ENCODE measurements at places on chromosomes 3 and 15. TPM values are rescaled to one million over a fixed set of nuclear protein-coding genes. Genes with fewer than 3 reads are reported as not detected.
A peak's percentile ranks its signal among the peaks of the same experiment; 100 is the strongest.

DNA sequence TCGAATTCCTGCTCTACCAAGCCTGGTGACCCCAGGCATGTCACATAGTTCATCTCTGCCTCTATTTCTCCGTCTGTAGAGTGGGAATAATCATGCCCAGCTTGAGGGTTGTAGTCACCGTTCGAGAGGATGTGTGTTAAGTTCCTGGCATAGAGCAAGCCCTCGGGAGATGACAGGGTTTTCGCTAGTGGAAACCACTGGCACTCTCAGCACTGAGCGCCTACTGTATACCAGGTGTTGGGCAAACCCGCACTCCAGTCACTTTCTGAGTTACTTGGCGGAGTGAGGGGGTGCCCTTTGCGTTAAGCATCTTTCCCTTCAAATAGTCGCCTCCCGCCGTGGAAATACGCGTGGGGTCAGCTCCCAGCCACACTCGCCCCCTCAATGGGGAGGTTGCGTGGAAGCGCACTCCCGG lies 5.1 kb downstream of the FEZF2 start:
- H3K27ac ChIP-seq: no peak overlapping the region
- H3K4me1 ChIP-seq: no peaks in the 10 kb centered on the region
- DNase-seq: no peak
- H3K36me3 ChIP-seq: no peaks in the 10 kb centered on the region
- peaks cover 12% of the 10 kb centered on the region for H3K27me3 ChIP-seq

Gene MAN2C1
- total RNA-seq: 449 TPM

DNA sequence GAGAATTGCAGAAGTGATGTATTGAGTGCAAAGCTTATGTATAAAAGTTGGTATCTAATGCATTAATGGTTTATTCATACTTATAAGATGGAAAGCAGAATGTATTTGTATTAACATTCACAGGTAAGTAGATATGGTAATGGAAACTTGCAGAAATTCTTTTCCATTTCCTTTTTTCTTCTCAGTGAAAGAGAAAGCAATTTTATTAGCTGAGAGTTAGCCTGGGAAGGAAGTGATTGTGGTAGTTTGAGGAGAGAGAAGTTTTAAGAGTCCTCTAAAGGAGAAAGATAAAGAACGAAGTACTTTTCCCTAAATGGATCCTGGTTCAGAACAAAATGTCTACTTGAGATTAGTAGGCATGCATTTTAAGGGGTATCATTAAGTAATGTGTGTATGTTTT lies 60.1 kb upstream of the OSTN start:
- DNase-seq: no peak
- no peak overlapping the region for H3K27ac ChIP-seq
- no peak overlapping the region for H3K4me3 ChIP-seq
- no peaks in the 10 kb centered on the region for H3K27me3 ChIP-seq
- H3K36me3 ChIP-seq: no peaks in the 10 kb centered on the region

- H3K4me3 ChIP-seq: no peak overlapping the region
- no peaks in the 10 kb centered on the region for H3K4me1 ChIP-seq
- peaks cover 4% of the 10 kb centered on the region for H3K36me3 ChIP-seq
- H3K27me3 ChIP-seq: no peaks in the 10 kb centered on the region
These were observed 22.4 kb downstream of the HPS3 start for GRCh38 chr3:149151843-149152242.

DNA sequence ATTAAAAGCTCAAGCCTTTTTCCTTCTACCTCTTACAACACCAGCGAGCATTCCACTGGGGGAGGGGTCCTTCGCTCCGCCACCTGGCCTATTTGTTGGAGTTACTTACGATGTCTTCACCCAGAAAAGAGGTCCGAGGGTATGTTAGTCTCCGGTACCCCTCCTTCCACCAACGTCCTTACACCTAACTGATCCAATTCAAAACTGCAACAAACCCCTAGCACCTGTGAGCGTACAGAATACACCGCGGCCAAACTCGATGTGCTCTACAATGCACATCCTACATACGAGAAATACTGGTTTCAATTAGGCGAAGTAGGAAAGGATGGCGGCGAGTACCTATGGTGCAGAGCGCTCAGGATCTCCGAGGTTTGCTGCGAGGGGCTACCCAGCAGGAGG lies 944 bp downstream of the SLITRK3 start:
- H3K4me3 ChIP-seq: no peak overlapping the region
- H3K36me3 ChIP-seq: no peaks in the 10 kb centered on the region
- H3K27me3 ChIP-seq: peaks cover 7% of the 10 kb centered on the region
- no peak for DNase-seq
- H3K27ac ChIP-seq: no peak overlapping the region

- no peaks in the 10 kb centered on the region for H3K4me1 ChIP-seq
- no peak overlapping the region for H3K4me3 ChIP-seq
- H3K27ac ChIP-seq: no peak overlapping the region
- H3K36me3 ChIP-seq: no peaks in the 10 kb centered on the region
- H3K27me3 ChIP-seq: no peaks in the 10 kb centered on the region
These were observed 55.6 kb downstream of the TMEM45A start for GRCh38 chr3:100548053-100548452.

GRCh38 chr3:196624067-196624790 lies 15.3 kb upstream of the NRROS start:
- no peaks in the 10 kb centered on the region for H3K36me3 ChIP-seq
- no peak for DNase-seq
- H3K4me1 ChIP-seq: peaks cover 17% of the 10 kb centered on the region
- no peaks in the 10 kb centered on the region for H3K27me3 ChIP-seq

- no peaks in the 10 kb centered on the region for H3K36me3 ChIP-seq
- no peak for DNase-seq
- H3K27me3 ChIP-seq: no peaks in the 10 kb centered on the region
These were observed 102.9 kb downstream of the SUCLG2 start for GRCh38 chr3:67551361-67552016.

DNA sequence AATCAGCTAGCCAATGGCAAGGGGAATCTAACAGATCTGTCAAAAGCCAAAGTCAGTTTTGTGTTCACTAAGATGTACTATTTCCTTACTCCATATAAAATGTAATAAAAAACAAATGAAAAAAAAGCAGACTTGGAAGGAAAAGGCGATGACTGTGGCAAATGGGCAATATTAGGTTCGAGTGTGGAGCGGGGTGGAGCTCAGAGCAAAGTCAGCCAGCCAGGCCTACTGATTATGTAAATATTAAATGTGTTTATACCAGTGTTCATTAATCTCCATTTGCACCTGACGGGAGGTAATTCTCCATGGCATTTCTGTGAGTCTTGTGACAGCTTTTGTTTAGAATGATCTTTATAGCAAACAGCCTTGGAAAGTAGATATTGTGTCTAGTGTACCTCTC lies 96.2 kb upstream of the KCNMB2 start:
- DNase-seq: no peak
- H3K36me3 ChIP-seq: no peaks in the 10 kb centered on the region
- no peak overlapping the region for H3K4me3 ChIP-seq

- no peaks in the 10 kb centered on the region for H3K27me3 ChIP-seq
- H3K4me3 ChIP-seq: no peak overlapping the region
- H3K27ac ChIP-seq: no peak overlapping the region
- DNase-seq: no peak
- no peaks in the 10 kb centered on the region for H3K4me1 ChIP-seq
- H3K36me3 ChIP-seq: no peaks in the 10 kb centered on the region
These were observed 24.7 kb upstream of the SLC41A3 start for GRCh38 chr3:126108676-126109050.

Gene SEMA3F
- total RNA-seq: not detected

GRCh38 chr15:59329570-59330350 lies 42.9 kb downstream of the MYO1E start:
- H3K27ac ChIP-seq: no peak overlapping the region
- no peaks in the 10 kb centered on the region for H3K27me3 ChIP-seq
- no peak for DNase-seq
- H3K4me3 ChIP-seq: no peak overlapping the region
- no peaks in the 10 kb centered on the region for H3K4me1 ChIP-seq
- no peaks in the 10 kb centered on the region for H3K36me3 ChIP-seq

- no peaks in the 10 kb centered on the region for H3K4me1 ChIP-seq
- no peak overlapping the region for H3K4me3 ChIP-seq
- no peak overlapping the region for H3K27ac ChIP-seq
- no peaks in the 10 kb centered on the region for H3K36me3 ChIP-seq
These were observed 156.8 kb downstream of the WNT5A start for GRCh38 chr3:55330355-55330754.

DNA sequence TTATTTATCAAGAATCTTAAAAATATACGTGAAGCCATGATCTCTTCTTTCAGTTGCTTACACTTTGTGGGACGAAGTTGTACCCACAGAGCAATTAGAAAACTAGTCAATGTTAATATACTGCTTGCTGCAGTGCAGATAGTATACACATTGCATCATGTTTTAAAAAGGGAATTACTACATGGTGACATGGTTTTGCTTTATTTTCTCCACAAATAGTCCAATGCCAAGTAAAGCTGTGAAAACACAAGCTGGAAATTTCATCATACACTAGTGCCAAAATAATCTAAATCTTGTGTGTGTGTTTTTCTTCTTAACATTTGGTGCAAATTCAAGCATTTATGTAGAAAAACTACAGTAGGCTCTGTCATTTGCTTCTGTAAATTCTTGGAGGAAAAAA lies 233.0 kb downstream of the EPHA3 start:
- H3K27ac ChIP-seq: no peak overlapping the region
- no peak for DNase-seq
- no peak overlapping the region for H3K4me3 ChIP-seq
- H3K4me1 ChIP-seq: no peaks in the 10 kb centered on the region
- H3K27me3 ChIP-seq: no peaks in the 10 kb centered on the region

Gene GOLGA8G
- total RNA-seq: not detected

Gene CYP19A1
- total RNA-seq: not detected

Gene UBA7
- 299 TPM for total RNA-seq

Gene SEMA3G
- 0.17 TPM for total RNA-seq

DNA sequence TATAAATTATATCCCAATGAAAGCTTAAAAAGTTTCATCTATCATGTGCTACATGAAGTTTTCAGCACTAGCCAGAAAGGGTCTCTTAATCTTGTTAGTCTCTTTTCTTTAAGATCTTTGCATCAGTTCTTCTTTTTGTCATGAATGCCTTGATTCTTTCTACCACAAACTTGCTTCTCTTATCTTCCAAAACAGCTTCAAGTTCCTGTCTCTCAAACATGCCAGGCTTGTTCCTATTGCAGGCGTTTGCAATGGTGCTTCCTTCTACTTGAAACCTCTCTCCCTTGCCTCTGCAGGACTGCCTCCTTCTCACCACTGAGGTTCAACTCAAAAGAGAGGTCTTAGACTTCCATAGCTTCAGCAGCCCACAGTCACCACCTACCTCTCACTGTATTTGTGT lies 104.3 kb upstream of the FRMD4B start:
- no peak overlapping the region for H3K27ac ChIP-seq
- DNase-seq: no peak
- H3K36me3 ChIP-seq: no peaks in the 10 kb centered on the region
- no peaks in the 10 kb centered on the region for H3K4me1 ChIP-seq

Gene GOLGA6L7
- total RNA-seq: not detected

Gene IQSEC1
- total RNA-seq: 79.3 TPM

GRCh38 chr15:51094606-51095569 lies at the start of gene TNFAIP8L3:
TNFAIP8L3 (minus strand) TSS chr15:51094906; CDS start chr15:51094595, 311 bp downstream.
- H3K4me3 ChIP-seq: no peak within 1 kb of the TSS
- no peaks in the 10 kb centered on the region for H3K4me1 ChIP-seq
- DNase-seq: no peak
- H3K27me3 ChIP-seq: peaks cover 12% of the 10 kb centered on the region
- no peaks in the 10 kb centered on the region for H3K36me3 ChIP-seq

Gene NME9
- 1.0 TPM for total RNA-seq

Gene MCF2L2
- 6.5 TPM for total RNA-seq

DNA sequence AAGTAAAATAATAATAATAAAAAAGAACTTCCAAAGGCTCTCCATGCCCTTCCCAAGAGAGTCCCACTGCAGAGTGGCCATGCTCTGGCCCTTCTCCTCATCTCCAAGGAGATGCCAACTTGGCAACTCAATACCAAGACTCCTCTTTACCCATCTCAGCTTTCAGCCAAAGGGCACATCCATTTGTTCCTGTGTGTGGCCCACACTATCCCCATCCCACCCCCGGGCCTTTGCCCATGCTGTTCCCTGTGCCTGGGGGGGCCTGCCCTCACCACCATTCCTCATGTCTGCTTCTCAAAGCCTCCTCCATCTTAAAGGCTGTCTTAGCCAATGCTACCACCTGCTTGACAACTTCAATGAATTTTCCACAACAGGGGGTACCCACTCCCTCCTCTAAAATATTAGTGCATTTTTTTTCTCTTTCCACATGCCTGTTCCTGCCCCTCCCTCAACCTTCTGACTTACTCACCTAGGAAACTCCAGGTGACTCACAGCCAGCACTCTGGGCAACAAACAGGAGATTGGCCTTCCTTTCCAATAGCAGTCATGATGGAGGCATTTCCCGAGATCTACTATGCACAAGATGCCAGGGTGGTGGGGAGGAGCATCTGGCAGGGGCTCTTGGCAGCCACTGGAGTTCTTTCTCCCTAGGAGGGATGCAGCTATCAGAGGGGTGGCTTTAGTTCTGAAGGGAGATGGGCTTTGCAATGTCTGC lies 109.4 kb upstream of the SMAD3 start:
- H3K4me3 ChIP-seq: no peak overlapping the region
- no peak for DNase-seq
- H3K27ac ChIP-seq: no peak overlapping the region
- H3K27me3 ChIP-seq: no peaks in the 10 kb centered on the region

GRCh38 chr15:34609102-34610057 lies 25.9 kb upstream of the GOLGA8B start:
- no peaks in the 10 kb centered on the region for H3K36me3 ChIP-seq
- no peaks in the 10 kb centered on the region for H3K4me1 ChIP-seq
- DNase-seq: peak; percentile 5
- peaks cover 10% of the 10 kb centered on the region for H3K27me3 ChIP-seq
- no peak overlapping the region for H3K27ac ChIP-seq

- no peak overlapping the region for H3K27ac ChIP-seq
- no peaks in the 10 kb centered on the region for H3K36me3 ChIP-seq
- H3K4me1 ChIP-seq: no peaks in the 10 kb centered on the region
- no peak overlapping the region for H3K4me3 ChIP-seq
- DNase-seq: no peak
- H3K27me3 ChIP-seq: no peaks in the 10 kb centered on the region
These were observed 52.8 kb downstream of the PPM1L start for GRCh38 chr3:160808838-160809237.

Gene COX17
- total RNA-seq: 48.9 TPM

GRCh38 chr3:9347887-9348286 lies 15.0 kb upstream of the THUMPD3 start:
- no peaks in the 10 kb centered on the region for H3K27me3 ChIP-seq
- H3K4me3 ChIP-seq: no peak overlapping the region
- no peak for DNase-seq
- H3K27ac ChIP-seq: no peak overlapping the region
- no peaks in the 10 kb centered on the region for H3K36me3 ChIP-seq
- no peaks in the 10 kb centered on the region for H3K4me1 ChIP-seq

Gene ZNF197
- 18.4 TPM for total RNA-seq

DNA sequence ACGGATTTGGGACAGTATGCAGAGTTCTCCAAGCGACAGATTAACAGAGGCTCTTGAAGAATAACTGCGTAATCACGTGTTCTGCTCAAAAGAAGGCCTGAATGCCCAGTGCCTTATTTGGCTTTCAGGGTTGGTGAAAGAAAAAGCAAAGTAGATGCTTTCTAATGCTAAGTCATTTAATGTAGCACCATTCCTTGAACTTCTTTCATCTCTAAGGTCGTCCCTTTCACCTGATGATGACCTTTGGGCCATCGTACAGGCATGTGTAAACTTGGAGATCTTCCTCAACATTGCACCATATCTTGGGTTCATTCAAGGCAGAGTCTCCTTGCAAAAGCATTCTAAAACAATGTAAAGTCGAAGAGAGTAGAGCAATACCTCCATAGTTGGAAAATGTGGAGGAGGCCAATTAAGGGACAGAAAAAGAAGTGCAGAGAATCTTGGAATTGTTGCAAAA lies 48.9 kb downstream of the TMEM44 start:
- no peaks in the 10 kb centered on the region for H3K36me3 ChIP-seq
- peak overlapping the region; percentile 83 for H3K27ac ChIP-seq
- no peak for DNase-seq
